Spinal cord (tissue), 10 donors: ENCODE measurements at places on chromosomes 1 and 21. TPM values are rescaled to one million over a fixed set of nuclear protein-coding genes. Genes with fewer than 3 reads are reported as not detected.

GRCh38 chr1:36947384-36947783 is 86.9 kb downstream of the GRIK3 start:
- no peak for DNase-seq

GRCh38 chr1:149967646-149968045 is 31.0 kb upstream of the MTMR11 start:
- no peak for DNase-seq

- peak; percentile 31 for DNase-seq
Measured at GRCh38 chr1:182278144-182279054, 113.2 kb downstream of the GLUL start.

DNA sequence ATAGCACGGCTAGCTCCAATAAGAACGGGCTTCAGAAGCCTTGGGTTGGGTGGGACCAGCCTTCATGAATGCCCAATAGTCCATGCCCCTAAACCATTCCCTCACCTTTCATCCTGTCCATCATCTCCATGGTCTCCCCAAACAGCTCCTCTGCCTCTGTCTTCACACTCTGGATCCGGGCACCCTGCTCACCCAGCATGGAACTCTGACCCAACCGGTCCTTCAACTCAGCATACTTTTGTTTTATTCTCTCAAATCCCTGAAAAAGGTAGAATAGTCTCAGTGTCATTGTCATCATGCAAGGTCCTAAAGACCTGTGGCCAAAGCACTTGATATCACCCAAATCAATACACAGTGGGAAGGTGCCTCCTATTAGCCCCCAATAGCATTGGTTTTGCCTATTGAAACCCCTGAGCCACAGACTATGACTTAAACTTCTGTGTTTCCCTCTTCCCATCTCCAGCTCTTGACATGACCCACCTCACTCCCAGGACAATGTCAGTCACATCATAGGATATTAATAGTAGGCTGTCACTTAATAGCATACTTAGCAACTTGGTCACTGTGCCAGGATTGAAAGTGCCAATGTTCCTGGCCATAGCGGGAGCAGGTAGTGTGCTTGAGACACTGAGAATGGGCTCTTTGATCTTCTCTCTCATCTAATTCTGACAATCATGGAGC is 33.0 kb downstream of the CAMK1G start:
- no peak for DNase-seq

- DNase-seq, result no peak
Measured at GRCh38 chr1:200279810-200280411, 129.9 kb downstream of the ZNF281 start.

- no peak for DNase-seq
Measured at GRCh38 chr21:45535341-45536081, 6.7 kb downstream of the SLC19A1 start.

DNA sequence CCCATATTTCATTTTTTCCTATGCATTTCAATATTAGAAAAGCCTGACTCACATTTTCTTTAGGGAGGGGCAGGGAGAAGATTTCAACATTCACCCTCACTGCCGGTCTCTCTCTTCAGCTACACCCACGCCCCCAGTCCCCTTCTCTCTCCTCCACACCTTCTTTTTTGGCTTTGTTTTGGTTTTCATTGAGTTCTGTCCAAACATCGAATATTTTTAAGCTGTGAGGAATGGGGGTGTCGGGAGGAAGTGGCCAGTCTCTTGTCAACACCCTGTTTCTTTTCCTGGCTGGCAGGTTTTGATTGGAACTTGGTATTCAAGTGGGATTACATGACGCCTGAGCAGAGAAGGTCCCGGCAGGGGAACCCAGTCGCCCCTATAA is 177.3 kb downstream of the PGBD5 start:
- no peak for DNase-seq

GRCh38 chr1:33898881-33899280 is 35.0 kb downstream of the HMGB4 start:
- no peak for DNase-seq

DNA sequence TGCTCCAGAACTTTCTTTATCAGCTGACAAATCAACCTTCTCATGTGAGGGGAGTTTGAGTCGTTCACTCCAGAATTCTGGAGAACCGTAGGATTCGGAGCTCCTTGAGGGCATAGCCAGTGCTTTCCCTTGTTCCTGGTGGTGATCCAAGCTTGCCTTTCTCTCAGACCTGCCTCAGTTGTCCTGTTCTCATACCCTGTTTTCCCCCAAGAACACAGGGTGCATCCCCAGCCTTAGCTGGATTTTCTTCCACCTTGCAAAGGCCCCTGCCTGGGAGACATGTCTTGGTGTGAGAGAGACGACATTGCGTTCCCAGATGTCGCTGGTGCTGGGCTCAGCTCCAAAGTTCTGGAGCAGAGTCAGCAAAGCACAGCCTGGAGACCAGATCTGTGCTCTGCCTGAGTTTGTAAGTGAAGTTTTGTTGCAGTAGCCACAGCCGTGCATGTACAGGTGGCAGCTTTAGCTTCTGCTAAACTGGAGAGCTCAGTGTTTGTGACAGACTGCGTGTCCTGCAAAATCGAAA is 40.0 kb downstream of the ABCG1 start:
- no peak for DNase-seq

- DNase-seq, result no peak
Measured at GRCh38 chr1:17831597-17831996, 76.5 kb downstream of the ACTL8 start.

DNA sequence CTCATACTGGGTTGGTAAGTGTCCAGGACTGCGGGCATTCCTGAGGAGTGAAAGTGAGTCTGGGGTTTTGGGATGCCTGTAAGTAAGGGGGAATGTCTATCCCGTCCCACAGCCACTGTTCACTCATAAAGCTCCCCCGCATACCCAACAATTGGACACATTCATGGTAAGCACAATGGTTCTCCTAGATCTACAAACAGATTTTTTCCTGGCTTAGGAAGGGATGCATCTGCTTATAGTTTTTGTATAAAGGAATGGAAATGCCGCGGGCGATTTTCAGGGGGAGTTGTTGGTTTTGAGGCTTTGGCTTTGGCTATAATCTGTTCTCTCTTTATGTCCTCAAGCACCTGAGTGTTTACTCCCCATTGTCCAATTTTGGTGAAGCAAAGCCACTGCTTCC is 7.1 kb downstream of the ERVH48-1 start:
- DNase-seq, result no peak

GRCh38 chr1:220922951-220923350 is 43.7 kb downstream of the HLX start:
- DNase-seq, result no peak

DNA sequence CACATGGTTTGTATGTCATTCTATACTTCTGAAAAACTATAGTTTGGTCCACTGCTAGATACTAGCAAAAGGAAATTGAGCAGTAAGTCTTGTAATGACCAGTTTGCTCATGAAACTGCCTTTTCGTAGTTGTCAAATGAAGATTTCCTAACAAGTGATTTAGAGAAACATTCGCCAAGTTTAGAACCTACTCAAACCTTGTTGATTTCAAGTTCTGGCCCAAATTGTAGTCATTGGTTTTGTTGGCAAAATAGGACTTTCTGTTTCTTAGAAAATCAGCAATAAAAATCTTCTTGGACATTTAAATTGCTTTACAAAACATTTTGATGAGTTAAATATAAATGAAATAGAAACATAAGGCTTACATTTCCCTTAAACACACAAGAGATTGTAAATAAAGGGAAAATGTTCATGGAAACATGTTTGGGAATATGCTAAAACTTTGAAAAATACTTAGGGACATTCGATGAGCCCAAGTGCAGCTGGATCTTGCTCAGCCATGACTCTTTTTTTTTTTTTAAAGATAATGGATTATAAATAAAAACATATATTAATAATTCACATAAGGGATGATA is 178.5 kb upstream of the LYPLAL1 start:
- DNase-seq, result no peak

DNA sequence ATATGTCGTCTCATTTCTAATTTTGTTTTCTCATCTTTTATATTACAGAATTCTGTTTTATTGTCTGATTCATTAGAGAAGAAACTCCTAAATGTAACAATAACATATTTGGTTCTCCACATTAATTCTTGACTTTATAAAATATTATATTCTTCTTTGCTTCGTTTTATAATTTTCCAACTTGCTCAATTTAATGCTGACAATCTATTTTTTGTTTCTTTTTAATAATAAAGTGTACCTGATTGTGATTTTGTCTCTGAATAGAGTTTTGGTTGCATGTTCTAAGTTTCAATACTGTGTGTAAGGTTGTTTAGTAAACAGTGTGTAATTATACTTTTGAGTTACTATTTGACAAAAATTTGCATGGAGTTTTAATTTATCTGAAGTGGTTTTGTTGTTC is 131.0 kb upstream of the C1orf105 start:
- DNase-seq, result no peak

GRCh38 chr1:16434501-16434900 is 2.7 kb downstream of the SPATA21 start:
- DNase-seq, result no peak

DNA sequence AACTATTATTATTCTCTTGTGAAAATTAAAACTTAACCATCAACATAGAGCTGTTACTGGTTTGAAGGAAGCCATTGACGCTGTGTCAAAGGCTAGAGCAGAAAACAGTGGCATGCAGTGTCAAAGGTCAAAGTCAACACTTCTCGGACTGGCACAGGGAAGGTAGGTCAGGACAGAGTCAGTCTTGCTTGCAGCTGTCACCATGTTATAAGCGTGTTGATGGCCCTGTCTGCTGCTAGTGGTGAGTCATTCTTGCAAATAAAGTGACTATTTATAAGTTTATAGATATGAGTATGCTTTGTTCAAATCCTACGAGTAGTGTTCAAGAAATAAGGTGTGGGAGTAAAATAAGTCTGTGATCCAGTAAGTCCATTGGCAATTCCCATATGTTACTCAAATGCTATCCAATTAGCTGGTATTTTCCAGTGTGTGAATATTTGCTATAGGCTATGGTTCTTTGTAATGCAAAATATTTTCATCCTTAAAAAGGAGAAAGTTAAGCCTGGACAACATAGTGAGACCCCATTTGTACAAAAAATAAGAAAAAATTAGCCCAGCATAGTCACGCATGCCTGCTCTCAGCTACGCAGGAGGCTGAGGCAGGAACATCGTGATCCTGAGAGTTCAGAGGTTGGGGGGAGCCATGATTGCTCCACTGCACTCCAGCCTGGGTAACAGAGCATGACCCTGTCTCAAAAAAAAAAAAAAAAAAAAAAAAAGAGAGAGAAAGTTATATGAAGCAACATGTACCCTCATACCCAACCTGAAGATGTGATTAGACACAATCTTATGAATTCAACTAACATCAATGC is 26.3 kb upstream of the TINAGL1 start:
- no peak for DNase-seq

DNA sequence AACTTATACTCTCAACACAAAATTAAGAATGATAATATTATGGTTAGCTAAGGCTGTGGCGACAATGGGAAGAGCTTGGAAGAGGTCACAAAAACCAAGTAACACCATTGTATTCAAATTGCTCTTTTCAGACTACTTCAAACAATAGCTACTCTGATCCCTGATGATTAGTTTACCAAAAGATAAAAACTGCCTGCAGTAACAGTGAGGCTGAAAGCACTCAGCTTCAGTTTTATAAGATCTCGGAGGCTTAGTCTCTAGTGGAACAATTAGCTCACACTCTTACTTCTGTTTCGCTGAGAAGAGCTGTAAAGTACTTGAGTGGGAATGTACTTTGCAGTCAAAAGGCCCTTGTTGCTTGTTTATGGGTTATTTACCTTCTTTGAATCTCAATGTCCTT is 278.5 kb downstream of the LRRC7 start:
- DNase-seq, result no peak

DNA sequence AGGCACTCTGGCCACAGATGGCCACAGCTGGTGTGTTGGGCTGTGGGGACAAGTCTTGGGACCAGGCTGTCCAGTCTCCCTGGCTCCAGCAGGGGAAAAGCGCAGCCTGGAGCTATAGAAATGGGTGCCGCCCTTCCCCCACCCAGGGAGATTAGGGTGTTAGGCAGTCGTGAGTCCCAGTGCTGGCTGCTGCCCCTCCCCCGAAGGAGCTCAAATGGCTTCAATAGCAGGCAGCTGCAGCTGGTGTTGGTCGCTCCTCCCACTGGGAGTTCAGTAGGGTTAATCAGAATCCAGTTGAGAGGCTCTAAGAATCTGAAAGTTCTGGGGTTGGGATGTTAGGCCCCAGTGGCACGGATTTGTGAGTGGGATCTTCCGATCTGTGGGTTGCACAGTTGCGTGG is 595.6 kb upstream of the PKN2 start:
- DNase-seq, result no peak

GRCh38 chr1:3327936-3328590 is 126.4 kb upstream of the ARHGEF16 start:
- DNase-seq, result no peak

DNA sequence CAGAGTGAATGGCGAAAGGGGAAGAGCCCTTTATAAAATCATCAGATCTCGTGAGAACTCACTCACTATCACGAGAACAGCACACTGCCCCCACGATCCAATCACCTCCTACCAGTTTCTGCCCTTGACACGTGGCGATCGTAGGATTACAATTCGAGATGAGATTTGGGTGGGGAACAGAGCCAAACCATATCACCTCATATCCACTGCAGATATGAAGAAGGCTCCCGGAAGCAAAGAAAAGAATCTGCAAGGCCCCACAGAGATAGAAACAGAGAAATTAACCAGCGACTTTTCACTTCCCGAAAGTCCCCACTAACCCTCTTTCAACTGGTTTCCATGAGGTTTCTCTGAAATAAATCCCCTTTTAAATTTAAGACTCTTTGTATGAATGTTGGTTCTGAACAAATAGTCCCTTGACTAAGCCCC is 86.2 kb upstream of the IRF2BP2 start:
- no peak for DNase-seq

- peak; percentile 16 for DNase-seq
Measured at GRCh38 chr1:58597076-58597475, 20.0 kb upstream of the TACSTD2 start.

- DNase-seq, result peak; percentile 18
Measured at GRCh38 chr1:87464022-87464490, 135.4 kb downstream of the LMO4 start.

GRCh38 chr1:92953491-92953890 is 7.8 kb downstream of the DIPK1A start:
- no peak for DNase-seq

- DNase-seq, result no peak
Measured at GRCh38 chr1:82807563-82807962, 1006.8 kb downstream of the ADGRL2 start.

DNA sequence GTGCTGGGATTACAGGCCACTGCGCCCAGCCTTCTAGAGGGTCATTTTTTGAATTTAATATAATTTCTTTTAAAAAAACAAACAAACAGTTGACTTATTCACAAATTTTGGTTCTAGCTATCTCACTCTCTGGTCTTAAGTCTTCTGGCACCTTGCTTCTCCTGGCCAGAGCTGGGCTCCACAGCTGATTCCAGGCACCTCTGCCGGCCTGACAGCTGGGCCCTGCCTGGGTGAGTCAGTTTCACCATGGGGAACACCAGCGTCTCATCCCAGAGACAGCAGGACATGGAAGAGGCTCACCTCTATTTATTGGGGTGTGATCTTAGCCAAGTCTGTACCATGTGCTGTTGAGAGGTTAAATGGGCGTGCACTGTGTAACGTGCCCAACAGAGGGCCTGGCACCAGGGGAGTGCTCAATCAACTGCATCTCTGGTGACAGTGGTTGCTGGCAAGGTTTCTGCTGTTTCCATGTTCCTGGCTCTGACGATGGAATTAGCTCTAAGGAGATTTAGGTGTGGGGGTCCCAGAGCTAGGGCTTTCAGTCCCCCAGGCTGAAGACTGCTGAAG is 956 bp downstream of the CPLANE2 start:
- DNase-seq, result peak; percentile 53

ANKRD45 gene
- polyA plus RNA-seq, result 9.6 TPM

DMRTA2 gene
- polyA plus RNA-seq, result not detected

KNCN gene
- polyA plus RNA-seq, result 1.9 TPM

FCRL2 gene
- polyA plus RNA-seq, result not detected

ERG gene
- 7.5 TPM for polyA plus RNA-seq

MPZ gene
- 79.0 TPM for polyA plus RNA-seq

USP1 gene
- 39.4 TPM for polyA plus RNA-seq

TMEM35B gene
- polyA plus RNA-seq, result 8.5 TPM

LRRN2 gene
- polyA plus RNA-seq, result 48.6 TPM

SH3D21 gene
- polyA plus RNA-seq, result 10.7 TPM

UBE2U gene
- not detected for polyA plus RNA-seq
